ENCODE measurements at places on chromosomes 13 and 19.

DNA sequence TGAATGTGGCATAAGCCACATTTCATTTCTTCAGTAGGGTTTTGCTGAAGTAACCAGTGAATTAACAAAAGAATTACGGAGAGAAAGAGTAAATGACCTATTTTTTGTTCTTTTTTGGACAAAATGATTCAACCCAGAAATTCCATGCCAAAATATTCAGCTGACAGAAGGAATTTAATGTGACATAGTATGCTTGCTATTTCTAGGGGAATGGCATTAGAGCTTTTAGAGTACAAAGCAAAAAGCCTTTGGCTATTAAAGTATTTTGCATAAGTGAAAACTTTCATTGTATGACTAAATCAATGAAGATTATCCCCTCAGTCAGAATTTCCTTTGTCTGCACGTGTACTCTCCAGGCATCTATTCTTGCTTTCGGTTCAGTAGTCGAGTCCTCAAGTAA is 465.3 kb downstream of the COG6 start:
- DNase-seq: no peak

DNA sequence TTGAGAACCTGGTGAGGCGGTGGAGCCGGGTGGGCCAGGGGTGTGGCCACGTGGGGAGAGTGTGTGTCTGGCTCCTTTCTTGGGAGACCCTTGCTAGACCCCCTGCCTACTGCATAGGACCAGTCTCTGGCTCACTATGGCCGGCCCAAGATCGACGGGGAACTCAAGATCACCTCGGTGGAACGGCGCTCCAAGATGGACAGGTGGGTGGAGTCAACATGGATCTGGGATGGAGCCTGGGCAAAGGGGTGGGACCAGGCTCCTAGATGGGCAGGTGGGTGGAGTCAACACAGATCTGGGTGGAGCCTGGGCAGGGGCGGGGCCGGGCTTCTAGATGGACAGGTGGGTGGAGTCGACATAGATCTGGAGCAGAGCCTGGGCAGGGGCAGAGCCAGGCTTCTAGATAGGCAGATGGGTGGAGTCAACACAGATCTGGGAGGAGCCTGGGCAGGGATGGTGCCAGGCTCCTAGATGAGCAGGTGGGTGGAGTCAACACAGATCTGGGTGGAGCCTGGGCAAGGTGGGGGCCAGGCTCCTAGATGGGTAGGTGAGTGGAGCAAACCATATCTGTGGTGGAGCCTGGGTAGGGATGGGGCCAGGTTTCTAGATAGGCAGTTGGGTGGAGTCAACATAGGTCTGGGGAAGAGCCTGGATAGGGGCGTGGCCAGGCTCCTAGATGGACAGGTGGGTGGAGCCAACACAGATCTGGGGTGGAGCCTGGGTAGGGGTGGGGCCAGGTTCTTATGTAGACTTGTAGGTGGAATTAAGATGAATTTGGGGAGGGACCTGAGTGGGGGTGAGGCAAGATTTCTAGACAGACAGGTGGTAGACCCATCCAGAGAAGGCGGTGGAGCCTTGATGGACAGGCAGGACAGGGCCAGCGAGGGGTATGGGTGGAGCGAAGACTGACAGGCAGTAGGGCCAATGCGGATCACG is 56.5 kb downstream of the VAV1 start:
- DNase-seq: peak; percentile 74

DNA sequence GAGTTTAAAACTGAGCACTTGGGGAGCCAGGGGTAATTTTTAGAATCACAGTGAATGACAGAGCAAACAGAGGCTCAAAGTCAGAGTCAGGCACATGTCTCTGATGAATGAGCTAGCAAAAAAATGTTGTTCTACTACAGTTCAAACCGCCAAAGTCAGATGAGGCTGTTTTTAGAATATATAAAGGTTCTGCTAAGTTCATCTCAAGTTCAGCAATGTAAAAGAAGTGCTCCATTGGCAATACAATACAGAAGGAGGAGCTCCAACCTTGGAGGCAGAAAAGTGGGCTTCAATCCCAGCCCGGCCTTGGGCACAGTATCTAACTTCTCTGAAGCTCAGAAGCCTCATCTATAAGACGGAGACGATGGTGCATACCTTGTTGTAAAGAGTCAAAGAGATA is 70.1 kb upstream of the IPO5 start:
- DNase-seq: no peak

- DNase-seq: no peak
Observed at GRCh38 chr19:30340771-30341561, 31.2 kb upstream of the ZNF536 start.

GRCh38 chr19:7535998-7536695 is 630 bp downstream of the PNPLA6 start:
- DNase-seq: no peak

DNA sequence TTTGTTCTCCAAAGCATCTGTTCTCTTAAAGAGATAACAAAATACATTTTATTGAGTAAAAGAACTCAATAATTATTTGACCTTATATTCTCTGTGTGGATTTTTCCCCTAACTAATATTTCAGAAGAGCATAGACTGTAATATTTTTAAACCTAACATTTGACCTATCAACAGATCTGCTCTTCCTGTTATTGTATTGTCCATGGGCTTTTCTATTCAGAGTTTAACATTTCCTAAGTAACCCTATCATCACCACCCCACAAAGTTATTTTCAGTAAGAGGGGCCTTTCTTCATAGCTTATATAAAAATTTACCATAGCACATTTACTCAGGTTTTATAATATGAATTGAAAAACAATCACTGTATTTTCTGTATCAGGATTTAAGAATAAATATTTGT is 17.5 kb downstream of the POLR1D start:
- no peak for DNase-seq

DNA sequence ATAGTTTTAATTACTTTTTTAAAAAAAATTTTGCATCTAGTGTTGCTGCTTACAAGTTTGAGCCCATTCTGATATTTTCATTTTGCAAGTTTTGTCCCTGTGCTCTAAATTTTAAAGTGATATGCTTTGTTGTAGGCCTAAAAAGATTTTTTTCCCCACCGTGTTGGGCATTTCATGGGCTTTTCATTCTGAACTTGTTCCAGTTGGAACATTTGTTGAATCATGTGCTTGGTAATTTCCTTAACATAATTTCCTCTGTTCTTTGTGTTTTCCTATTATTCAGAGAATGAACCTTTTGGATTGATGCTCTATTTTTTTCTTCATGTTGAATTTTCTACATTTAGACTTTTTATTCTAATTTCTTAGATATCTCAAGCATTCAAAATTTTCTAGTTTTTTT is 206.4 kb upstream of the SPRY2 start:
- DNase-seq: no peak

- DNase-seq: no peak
Observed at GRCh38 chr13:66780814-66781213, 449.3 kb downstream of the PCDH9 start.

DNA sequence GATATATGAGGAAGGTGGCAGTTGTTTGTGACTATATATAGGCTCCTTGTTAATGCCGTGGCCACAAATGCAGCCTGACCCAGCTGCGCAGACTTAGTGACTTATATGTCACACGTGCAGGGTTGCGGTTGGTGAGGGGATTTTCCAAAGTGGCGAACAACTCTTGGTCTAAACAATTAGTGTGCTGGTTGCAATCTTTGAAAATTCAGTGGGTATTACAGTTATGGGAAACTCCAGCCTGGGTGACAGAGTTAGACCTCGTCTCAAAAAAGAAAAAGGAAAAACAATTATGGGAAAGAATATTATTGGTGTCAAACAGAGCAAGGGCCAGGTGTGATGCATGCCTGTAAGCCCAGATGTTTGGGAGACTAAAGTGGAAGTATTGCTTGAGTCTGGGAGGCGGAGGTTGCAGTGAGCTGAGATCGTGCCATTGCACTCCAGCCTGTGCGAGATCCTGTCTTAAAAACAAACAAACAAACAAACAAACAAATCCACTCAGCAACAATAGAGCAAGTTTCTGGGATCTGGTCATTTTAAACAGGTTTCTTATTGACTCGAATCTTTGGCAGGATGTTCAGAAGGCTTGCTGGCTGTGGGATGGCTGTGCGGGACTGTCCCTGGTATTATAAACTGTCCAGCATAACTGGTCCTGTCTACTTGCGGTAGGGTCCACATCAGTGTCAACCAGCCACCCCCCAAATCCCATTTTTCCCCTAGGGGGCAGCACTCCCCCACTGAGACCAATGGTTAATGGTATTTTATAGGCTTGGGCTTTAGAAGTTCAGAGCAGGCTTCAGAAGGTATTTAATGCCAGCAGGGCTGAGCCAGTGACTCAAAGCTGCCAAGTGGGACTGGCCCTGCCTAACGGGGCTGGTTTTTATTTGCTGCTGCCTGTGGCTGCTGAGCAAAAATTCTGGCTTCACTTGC is 15.4 kb downstream of the RELB start:
- DNase-seq: peak; percentile 91

DNA sequence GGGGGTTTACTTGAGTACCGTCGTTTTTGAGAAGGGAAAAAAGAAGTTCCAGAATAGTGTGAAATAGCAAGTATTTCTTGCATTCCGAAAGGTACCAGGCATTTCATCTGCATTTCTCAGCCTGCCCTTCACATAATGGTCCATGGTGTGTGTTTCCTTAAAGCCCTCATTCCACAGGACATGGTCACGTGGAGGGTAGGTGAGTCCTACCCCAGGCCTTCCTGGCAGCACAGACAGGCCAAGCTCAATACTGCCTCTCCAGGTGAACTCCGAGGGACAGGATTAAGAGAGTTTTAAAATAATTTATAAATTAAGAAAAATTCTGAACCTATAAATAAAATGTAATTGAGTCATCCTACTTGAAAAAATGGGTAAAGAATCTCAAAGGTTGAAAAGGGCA is 64.7 kb downstream of the TNFRSF19 start:
- DNase-seq: no peak

DNA sequence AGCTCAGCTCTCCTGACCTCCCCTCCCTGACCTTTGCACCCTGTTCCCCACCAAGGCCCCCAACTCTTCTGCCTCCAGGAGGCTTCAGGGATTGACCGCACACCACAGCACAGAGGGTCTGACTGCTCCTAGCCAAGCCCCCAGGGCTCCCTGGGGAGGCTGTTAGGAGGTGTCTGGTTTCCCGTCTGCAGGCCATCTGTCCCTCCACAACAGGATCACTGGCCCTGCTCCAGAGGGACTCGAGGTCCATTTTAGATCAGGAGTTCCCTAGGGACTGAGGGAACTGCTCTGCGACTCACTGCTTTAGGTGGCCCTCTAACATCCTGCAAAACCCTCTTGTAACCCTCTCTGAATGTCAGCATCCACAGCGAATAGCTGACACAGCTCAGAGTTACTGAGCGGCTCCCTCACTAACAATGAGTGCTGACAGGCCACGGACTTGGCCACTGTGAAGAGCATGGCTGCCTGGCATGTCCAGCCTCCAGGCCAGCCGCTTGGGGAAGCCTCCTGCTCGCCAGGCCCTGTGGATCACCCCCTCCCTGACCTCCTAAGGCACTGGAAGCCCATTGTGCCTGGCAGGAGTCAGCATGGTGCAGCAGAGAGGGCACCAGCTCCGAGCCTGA is 17.7 kb downstream of the GRIK5 start:
- DNase-seq: no peak
